ENCODE measurements at places on chromosomes 16 and 17. TPM values are rescaled to one million over a fixed set of nuclear protein-coding genes. Genes with fewer than 3 reads are reported as not detected.

The G6PC1 gene
- not detected for polyA plus RNA-seq

The TP53TG3C gene
- not detected for polyA plus RNA-seq

The DNAAF8 gene
- polyA plus RNA-seq = not detected

The HES7 gene
- not detected for polyA plus RNA-seq

The GSDMA gene
- 0.16 TPM for polyA plus RNA-seq

The NFATC2IP gene
- 28.7 TPM for polyA plus RNA-seq

The DHX40 gene
- polyA plus RNA-seq = 24.0 TPM

The TEX14 gene
- 0.56 TPM for polyA plus RNA-seq
